ENCODE measurements at places on chromosomes 11 and 22.

DNA sequence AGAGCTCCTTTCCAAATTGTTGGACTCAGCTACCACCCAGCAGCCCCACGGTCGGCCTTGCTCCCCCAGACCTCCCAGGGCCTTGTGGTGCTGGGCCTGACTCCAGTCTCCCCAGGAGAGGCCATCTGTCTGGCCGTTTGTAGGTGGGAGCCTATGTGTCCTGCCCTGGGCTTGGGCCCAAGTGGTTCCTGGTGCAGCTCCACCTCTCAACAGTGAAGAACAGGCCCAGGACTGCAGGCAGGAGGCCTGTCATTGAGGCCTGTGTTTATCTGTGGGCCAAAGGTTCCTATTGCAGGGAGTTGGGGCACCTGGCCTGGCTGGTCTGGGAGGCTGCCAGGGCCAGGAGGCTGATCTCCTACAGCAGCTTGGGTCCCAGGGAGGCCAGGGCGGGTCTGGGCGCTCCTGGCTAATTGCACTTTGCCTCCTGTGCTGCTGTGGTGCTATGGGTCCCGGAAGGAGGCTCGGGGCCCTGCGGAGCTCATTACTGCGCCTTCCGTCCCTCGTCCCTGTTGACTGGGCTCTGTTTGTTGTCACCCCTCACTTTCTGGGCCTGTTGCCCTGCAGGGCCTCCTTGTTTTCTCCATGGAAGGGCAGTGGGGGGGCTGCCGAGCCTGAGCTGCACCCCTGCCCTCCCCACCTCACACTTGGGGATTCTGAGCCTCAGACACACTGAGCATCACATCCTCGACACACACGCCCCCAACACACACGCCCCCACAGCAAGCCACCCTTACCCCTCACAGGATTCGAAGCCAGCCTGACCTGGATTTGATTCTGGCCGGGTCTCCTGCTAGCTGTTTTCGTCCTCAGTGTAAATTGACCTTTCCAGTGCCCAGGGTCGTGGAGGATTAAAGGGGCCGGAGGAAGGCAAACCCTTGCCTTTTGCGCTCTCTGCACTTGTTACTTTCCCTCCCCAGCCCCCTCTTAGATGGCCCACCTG lies 6.8 kb upstream of the OMP start:
- no peak for DNase-seq

GRCh38 chr22:35315855-35316745 lies 16.4 kb downstream of the TOM1 start:
- no peak for DNase-seq

- DNase-seq, result no peak
These were observed 107.6 kb downstream of the SHANK2 start for GRCh38 chr11:71144736-71145135.

DNA sequence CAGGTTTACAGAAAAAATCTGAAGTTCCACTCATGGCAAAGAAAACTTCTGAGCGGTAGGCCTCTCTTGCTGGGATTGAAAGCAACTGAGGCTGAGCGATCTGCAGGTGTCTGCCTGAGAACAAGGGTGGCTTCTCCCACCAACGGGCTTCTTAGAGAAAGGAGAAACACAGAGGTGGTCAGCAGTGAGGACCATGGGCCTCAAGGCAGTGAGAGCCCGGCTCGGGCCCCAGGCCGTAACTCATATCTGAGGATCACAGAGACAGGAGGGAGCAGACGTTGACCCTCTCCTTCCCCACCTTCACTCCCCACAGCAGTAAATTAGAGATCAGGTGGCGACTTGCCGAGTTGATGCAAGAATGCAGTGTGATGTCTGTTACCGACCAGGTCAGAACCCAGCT lies 50.9 kb upstream of the RTL6 start:
- DNase-seq, result no peak

GRCh38 chr11:122863704-122864326 lies 18.7 kb upstream of the JHY start:
- no peak for DNase-seq

GRCh38 chr22:48941033-48941902 lies 886.4 kb downstream of the BRD1 start:
- DNase-seq, result no peak

DNA sequence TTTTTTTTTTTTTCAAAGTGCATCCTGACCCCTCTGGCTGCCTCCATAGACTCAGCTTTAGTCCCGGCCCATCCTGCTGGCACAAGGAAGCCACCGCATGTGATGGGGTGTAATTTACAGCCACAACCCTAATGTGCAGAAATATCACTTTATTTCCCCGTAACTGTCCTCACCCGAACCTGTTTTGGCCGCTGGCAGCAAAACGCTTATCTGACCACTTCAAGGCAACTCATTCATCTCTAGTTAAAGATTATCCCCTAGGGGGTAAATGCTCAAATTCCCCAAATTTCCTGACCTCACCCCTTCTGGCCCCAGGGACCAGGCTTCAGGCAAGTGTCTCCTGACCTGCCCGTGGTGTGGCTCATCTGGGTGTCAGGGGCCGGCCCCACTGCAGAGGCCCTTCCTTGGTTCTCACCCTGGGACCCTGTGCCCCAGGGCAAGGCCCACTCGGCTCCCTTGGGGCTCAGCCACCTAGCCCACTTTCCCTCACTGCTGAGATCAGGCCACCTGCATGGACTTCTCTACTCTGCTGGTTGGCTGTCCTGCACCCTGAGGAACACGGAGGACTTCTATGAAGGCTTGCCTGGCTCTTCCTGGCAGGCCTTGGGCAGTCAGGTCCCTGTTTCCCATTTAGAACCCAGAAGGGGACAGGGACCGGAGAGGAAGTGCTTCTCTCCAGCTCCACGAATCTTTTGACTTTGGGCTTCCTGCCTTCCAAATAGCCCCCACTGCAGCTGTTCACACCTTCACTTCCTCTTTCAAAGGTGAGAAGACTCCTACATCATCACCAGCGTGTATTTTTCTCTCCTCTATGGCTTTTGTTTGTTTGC lies 53.3 kb downstream of the WNT11 start:
- no peak for DNase-seq

- DNase-seq, result no peak
These were observed 13.5 kb upstream of the SORL1-AS1 start for GRCh38 chr11:121466063-121466794.

DNA sequence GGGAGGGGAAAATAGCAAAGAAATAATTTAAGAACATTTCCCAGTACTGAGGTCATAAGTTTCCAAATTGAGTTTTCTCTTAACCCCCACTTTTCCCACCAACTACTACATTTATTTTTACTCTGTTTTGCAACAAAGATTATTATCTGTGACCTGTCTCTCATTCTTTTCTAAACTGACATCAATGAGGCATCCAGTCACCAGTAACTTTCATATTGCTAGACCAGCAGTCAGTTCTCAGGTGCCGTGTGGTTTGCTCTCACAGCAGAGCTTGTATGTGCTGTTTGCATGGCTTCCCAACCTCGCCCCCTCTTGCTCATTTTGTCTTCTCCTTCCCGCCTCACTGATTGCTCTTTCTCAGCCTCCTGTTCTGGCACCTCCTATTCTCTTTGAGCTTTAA lies 1091.3 kb downstream of the TBC1D22A start:
- DNase-seq, result no peak

DNA sequence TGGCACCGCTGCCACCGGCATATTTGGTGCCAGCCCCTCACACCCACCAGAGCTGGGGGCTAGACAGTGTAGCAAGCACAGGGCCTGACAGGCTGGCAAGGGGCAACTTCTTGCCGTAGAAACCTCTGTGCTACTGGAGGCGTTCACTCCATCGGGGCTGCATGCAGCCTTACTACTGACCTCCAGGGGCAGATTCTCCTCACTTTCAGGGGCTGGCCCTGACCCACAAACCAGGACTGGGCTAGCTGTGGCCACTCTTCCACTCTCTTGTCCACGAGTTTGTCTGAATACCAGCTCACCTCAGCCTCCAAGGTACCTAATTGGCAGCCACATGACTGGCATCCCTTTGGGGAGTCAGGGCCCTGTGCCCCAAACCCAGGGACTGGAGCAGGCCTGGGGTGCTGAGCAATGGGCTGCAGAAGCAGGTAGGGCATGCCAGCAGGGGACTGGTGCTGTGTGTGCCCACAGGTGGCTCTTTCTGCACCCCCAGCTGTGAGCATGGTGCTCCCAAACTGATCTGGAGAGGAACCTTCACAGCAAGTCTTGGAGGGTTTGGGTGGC lies 2.1 kb upstream of the LMO1 start:
- DNase-seq, result no peak

DNA sequence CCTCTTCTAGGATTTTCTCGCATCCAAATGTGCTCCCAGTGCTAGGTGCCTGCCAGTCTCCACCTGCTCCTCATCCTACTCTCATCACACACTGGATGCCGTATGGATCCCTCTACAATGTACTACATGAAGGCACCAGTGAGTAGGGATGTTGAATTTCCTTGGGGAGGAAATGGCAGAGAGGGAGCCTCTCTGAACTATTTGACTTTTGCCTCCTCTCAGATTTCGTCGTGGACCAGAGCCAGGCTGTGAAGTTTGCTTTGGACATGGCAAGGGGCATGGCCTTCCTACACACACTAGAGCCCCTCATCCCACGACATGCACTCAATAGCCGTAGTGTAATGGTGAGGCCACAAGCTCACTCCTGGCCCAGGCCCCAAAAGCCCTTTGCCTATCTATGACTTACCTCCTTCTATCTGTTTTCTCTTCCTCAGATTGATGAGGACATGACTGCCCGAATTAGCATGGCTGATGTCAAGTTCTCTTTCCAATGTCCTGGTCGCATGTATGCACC lies 2.5 kb downstream of the TAF10 start:
- no peak for DNase-seq

DNA sequence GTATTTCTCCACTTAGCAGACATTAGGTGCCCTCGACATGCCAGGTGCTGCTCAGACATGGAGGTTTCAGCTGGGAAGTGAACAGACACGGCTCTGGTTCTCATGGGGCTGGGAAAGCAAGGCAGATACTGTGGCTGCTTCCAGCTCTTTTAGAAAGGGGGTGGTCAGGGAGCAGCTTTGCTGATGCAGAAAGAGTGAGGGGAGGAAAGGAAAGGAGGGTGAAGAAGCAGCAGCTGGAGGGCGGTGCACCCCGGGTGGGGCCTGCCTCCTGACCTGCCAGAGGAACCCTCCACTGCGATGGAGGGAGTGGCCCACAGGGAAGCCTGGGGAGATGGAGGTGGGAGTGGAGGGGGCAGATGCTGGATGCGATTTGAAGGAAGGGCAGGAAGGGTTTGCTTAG lies 76.8 kb downstream of the MORC2 start:
- DNase-seq, result no peak

DNA sequence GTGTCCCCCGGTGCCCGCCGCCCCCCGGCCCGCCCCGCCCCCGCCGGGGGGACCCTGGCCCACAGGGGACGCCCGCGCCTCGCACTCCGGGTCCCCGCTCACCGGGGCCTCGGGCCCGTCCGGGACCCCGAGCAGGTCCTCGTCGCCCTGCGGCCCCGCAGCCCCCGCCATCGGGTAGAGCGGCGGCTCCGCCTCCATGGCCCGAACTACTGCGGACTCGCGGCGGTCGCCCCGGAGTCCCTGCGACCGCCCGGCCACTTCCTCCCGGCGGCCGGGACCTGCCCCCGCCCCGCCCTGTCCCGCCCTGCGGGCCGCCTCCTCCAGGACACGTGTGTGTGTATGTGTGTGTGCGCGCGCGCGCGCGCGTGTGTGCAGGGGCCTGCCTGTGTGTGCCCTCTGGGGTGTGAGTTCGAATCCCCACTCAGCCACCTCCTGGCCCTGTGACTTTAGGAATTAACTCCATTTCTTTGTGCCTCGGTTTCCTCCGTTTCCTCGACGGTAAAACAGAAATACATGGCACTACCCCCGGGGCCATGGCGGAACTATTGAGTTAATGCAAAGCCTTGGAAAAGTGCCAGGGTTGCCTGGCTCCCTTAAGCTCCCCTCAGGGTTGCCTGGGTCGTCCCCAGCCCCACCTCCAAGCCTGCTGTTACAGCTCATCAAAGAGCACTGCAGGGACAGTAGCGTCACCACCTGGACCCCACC lies at the start of gene UNC93B1:
UNC93B1 (minus strand) TSS at position 252 of the 705 bp plus-strand sequence; CDS start at position 198, 54 bp downstream.
- DNase-seq, result no peak

DNA sequence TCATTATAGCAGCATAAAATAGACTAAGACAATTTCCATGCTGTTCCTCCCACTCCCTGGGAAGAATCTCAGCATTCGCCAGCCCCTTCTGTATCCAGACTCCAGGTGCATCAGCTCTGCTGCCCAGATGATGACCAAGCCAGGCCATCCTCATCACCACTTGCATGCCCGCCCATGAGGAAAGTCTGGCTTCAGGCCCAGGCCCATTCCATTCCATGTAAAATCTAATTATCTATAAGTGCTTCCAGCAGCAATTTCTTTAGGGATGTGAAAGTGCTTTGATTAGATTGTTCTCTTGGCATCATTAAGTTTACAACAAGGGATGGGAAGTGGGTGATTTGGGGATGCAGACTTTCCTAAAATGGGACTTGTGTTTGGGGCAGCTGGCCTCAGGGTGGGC lies 100.3 kb downstream of the INSC start:
- no peak for DNase-seq

DNA sequence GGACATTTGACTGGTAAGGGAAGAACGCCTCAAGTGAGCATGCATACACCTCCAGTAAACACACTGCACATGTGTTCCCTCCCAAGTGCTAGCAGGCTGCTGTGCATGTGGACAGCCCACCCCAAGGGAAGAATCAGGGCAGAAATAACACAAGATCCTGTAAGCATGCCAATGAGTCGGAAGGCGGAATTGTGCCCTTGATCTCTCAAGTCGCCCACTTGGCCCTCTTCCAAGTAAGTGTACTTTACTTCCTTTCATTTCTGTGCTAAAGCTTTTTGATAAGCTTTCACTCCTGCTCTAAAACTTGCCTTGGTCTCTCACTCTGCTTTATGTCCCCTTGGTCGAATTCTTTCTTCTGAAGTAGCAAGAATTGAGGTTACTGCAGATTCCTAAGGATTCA lies 139.6 kb downstream of the TRPC6 start:
- DNase-seq, result no peak

- DNase-seq, result no peak
These were observed 33.8 kb downstream of the RASSF10 start for GRCh38 chr11:13042873-13043342.

DNA sequence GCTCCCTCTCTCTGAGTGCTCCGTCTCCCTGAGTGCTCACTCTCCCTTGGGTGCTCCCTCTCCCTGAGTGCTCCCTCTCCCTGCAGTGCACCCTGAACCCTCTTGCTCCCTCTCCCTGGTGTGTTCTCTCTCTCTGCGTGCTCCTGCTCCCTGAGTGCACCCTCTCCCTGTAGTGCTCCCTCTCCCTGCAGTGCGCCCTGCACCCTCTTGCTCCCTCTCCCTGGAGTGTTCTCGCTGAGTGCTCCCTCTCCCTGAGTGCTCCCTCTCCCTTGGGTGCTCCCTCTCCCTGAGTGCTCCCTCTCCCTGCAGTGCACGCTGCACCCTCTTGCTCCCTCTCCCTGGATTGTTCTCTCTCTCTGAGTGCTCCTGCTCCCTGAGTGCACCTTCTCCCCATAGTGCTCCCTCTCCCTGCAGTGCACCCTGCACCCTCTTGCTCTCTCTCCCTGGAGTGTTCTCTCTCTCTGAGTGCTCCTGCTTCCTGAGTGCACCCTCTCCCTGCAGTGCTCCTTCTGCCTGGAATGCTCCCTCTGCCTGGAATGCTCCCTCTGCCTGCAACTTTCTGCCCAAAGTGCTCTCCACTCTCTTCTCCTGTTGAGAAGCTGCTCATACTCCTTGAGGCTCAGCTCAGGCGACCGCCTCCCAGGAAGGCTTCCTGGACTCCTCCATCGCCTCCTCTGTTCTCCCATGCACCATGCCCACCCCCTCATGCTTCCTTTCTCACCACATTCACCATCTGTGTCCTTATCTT lies 48.4 kb upstream of the WNT7B start:
- DNase-seq, result no peak

- DNase-seq, result no peak
These were observed 35.4 kb upstream of the IGSF9B start for GRCh38 chr11:133992121-133992520.

Measured in D721Med (cell line).